Esophagus squamous epithelium (tissue), 5 donors: ENCODE measurements at places on chromosomes 2 and 18.

- DNase-seq = no peak
Measured at GRCh38 chr2:182715121-182715891, 751 bp upstream of the DNAJC10 start.

- DNase-seq = no peak
Measured at GRCh38 chr18:28074076-28074475, 102.9 kb downstream of the CDH2 start.

DNA sequence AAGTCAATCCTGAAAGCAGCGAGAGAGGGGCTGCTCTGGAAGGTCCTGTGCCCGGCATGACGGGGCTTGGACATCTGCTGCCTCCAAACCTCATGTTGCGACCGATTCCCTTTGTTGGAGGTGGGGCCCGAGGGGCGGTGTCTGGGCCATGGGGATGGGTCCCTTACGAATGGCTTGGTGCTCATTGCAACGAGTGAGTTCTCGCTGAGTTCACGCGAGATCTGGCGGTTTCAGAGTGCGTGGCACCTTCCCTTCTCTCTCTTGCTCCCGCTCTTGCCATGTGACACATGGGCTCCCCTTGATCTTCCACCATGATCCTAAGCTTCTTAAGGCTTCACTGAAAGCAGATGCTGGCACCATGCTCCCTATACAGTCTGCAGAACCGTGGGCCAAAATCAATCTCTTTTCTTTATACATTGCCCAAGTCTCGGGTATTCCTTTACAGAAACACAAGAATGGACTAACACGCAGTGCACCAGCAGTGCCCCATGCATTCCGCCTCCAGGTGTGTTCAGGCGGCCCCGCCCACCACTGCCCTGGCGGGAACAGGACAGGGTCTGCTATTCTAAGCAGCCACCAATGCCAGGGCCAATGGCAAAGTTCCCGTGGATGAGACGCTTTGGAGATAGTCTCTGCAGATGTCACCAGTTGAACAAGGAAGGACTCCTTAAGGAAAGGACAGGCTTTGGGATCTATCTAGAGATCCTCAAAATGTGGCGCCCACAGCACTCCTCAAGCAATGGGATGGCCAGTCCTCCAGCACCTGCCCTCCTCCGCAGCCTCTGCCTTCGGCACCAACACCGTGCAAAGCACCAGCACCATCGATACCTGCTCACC, 63.4 kb downstream of the ZNF516 start:
- no peak for DNase-seq

DNA sequence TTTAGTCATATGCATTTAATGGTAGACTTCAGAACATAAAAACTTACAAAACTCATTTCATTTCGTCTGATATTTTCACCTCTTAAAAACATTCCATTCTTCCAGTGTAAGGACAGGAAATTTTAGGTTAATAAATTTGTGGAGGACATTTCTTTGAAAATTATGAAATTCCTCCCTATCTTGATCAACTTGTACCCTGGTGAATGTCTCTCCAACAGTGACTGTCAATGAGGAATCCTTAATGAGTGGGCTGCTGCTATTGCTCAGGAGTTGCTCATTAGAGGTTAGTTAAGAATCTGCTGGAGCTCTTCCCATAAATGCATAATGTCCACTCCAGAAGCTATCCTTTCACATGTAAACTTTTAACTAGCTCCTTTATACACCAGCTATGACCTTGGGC, 69.1 kb downstream of the LRP1B start:
- no peak for DNase-seq

- DNase-seq = no peak
Measured at GRCh38 chr18:7070466-7070865, 47.1 kb downstream of the LAMA1 start.

DNA sequence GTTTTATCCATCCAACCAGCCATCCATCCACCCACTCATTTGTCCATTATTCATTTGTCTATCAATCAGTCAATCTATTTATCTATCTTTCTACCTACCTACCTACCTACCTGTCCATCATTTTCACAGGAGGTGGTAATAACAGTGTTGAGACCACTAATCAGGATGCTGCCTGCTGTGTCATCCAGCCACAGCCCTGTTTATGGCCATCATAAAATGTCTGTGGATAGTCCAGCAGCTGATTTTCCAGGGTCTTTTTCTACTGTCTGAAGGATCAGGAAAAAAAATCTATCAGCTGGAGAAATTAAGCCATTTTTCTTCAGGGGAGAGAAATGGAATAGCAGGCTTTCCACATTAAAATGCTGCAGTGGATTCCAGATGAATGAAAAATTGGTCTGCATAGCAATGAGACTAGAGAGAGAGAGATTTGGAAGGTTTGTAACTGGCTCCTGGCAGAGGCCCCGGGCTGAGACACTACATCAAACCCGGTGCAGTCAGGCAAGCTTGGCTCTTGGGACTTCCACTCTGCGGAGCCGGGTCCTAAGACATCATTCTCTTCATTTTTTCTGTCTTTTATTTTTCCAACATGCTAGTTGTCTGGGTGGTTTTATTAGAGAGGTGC, 33.0 kb upstream of the BOD1L2 start:
- no peak for DNase-seq

DNA sequence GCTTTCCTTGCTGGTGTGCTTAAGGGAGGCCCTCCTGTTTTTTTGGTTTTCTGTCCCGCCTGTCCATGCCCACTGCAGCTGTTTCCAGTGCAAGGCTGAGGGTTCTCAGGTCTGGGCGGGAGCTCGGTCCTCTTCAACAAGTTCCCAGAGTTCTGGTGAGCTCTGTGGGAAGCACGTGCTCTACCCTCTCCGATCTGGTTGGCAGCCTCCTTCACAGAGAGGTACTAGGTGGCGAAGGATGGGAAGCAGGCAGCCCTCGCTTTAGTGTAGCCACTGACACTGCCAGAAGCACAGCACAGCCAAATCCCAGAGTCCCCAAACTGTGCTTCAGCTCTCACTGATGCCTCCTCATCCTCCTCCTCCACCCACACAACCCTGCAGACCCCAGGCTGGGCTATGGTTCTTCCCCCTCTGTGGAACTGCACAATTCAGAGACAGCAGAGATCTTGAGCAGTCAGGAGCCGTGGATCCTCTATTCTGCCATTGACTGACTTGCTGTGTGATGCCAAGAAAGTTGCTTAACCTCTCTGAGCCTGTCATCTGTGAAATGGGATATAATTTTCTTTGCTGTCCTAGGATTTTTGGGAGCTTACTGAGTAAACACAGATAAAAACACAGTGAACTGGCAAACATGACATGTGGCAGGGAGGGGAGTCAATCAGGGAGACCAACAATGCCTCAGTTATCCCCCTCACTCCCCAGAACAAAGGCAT, 157.3 kb downstream of the MSH2 start:
- DNase-seq = no peak

DNA sequence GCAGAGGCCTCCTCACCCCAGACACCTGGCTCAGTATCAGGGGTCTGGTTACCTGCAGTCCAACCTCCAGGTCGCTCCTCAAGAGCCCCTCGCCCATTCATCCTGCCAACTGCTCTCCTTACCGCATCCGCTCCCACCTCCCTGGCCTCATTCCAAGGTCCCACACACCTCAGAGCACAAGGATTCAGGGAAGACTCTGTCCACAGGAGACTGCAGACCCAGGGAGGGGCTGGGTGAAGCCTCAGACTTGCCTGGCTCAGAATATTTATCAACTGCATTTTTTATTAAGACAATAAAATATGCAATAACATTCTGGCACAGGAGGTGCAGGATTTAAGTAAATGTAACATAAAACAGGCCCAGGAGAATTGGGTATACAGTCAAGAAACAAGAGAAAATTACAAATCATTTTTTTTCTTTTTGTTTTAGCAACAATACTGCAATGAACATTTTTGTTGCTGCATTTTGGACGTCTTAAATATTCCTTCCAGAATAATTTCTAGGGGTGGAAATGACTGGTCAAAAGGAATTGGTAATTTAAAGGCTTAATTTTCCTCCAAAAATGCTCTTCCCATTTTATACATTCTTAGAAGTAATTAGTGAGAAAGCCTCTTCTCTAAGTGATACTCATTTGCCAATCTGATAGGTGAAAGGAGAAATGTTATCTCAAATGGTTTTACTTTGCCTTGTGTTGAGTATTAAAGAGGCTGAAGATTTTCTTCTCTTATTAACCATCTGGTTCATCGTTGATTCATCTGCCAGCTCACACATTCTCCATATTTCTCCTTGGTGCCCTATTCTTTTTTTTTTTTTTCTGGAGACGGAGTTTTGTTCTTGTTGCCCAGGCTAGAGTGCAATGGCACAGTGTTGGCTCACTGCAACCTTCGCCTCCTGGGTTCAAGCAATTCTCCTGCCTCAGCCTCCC, 42.5 kb downstream of the TEX44 start:
- no peak for DNase-seq

GRCh38 chr2:627926-628560, 49.2 kb downstream of the TMEM18 start:
- DNase-seq = no peak

DNA sequence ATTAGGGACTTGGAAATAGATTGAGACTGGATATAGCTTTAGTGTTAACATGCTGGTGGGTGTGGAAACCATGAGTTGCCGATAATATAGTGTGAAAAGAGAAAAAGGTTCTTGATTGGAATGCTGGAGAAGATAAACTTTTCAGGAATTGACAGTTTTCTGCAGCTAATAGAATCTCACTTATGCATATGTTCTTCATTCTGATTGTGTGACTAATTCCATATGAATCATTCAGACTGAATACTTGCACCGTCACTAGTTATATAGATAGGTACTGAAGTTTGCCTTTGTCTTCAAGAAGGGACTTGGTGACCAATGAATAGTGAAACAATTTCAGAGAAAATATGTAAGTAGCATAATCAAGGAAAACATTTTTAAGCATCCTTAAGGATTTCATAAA, 225.7 kb upstream of the FOSL2 start:
- no peak for DNase-seq

DNA sequence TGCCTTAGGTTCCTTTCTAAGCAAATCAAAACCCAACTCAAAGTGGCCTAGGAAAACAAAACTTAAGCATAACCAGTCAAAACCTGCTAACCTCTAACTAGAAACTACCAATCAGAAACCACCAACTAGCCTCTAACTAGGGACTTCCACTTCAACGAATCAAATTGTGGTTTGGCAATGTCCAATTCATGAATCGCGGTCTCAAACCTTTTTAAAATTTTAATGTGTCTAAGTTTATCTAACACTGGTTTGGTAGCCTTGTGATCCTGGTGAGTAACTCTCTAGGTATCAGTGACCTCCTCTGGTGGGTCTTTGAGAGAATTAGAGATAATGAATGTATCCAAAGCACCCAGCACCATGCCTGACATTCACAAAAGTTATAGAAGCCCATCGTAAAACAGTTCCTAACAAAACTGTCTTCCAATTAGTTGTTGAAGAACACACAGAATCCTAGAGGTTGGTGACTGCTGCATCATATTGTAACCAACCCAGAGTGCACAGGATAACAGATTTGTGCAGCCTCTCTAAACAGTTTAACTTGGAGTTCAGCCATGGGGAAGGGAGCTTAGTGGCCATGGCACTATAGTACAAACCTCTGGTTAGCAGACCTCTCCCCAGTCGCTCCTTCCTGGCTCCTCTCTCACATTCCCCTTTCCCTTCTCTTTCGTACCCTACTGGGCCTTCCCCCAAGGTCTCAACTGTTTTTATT, 45.2 kb upstream of the B3GNT2 start:
- DNase-seq = no peak

DNA sequence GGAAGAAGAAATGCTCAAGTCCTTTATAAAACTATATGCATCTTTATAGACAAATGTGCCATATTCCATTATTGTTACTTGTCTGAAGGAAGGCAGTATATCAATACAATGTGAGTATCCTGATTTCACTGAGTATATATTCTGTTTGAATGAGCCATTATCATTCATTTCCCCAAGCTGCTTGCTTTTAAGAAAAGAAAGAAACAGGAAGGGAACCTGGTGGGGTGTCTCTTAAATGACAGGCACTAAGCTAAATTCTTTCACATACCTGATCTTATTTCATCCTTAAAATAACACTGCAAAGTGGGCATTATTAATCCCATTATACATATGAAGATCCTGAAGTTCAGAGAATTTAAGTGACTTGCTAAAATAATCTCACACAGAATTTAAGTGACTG, 307.9 kb downstream of the SLC8A1 start:
- DNase-seq = no peak

DNA sequence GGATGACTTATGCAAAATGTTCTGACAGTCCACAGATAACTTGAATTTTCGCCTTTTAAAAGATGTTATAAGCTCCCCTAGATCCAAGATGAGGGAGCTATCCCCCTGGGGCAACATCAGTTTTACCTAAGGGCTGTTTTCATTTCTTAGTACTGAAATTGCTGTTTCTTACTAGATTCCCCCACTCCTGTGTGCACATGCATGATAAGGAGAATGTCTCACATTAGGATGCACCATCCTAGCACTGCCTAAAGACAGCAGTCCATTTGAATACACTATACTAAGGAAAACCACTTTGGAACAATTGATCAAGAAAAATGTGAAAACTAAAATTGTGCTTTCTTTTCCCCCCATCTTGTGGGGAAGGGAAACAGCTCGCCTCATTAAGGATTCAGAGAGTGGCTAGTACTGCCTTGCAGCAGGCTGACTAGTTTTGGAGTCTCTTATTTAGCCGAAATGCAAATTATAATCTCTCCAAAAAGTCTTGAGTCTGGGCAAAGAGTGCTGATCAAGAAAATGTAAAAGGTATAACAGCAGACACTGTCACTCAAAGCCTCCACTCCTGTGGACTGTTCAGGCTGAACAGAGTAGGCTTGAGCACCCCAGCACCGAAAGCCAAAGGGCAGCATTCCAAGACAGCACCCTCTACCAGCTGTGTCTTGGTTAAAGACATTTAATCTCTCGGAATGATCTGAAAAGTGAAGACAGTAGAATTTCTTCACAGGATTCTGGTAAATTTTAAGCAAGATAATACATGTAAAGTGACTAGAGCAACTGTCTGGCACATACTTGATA, 65.0 kb downstream of the ZNF385B start:
- DNase-seq = no peak

GRCh38 chr2:224969633-224970260, 72.5 kb downstream of the DOCK10 start:
- no peak for DNase-seq

- DNase-seq = no peak
Measured at GRCh38 chr18:5380586-5380985, 85.1 kb upstream of the ZBTB14 start.

DNA sequence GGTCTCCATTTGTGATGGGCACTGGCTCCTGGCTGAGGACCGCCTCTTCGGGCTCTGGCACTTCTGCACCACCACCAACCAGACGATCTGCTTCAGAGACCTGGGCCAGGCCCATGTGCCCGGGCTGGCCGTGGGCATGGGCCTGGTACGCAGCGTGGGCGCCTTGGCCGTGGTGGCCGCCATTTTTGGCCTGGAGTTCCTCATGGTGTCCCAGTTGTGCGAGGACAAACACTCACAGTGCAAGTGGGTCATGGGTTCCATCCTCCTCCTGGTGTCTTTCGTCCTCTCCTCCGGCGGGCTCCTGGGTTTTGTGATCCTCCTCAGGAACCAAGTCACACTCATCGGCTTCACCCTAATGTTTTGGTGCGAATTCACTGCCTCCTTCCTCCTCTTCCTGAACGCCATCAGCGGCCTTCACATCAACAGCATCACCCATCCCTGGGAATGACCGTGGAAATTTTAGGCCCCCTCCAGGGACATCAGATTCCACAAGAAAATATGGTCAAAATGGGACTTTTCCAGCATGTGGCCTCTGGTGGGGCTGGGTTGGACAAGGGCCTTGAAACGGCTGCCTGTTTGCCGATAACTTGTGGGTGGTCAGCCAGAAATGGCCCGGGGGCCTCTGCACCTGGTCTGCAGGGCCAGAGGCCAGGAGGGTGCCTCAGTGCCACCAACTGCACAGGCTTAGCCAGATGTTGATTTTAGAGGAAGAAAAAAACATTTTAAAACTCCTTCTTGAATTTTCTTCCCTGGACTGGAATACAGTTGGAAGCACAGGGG, 5.5 kb downstream of the TMEM37 start:
- DNase-seq = no peak

- DNase-seq = no peak
Measured at GRCh38 chr18:78736015-78736690, 243.5 kb upstream of the SALL3 start.
